Activated CD4-positive, alpha-beta T cell treated with anti-CD3 and anti-CD28 coated beads, Interleukin-2, amount 50 U/mL, for 48 hours (primary cell): ENCODE measurements at places on chromosomes 16 and 17.
A peak's percentile ranks its signal among the peaks of the same experiment; 100 is the strongest.

GRCh38 chr17:40922239-40922638 is 15.2 kb downstream of the KRT23 start:
- DNase-seq = no peak

GRCh38 chr16:22337045-22337444 is 37.4 kb downstream of the CDR2 start:
- no peak for DNase-seq

DNA sequence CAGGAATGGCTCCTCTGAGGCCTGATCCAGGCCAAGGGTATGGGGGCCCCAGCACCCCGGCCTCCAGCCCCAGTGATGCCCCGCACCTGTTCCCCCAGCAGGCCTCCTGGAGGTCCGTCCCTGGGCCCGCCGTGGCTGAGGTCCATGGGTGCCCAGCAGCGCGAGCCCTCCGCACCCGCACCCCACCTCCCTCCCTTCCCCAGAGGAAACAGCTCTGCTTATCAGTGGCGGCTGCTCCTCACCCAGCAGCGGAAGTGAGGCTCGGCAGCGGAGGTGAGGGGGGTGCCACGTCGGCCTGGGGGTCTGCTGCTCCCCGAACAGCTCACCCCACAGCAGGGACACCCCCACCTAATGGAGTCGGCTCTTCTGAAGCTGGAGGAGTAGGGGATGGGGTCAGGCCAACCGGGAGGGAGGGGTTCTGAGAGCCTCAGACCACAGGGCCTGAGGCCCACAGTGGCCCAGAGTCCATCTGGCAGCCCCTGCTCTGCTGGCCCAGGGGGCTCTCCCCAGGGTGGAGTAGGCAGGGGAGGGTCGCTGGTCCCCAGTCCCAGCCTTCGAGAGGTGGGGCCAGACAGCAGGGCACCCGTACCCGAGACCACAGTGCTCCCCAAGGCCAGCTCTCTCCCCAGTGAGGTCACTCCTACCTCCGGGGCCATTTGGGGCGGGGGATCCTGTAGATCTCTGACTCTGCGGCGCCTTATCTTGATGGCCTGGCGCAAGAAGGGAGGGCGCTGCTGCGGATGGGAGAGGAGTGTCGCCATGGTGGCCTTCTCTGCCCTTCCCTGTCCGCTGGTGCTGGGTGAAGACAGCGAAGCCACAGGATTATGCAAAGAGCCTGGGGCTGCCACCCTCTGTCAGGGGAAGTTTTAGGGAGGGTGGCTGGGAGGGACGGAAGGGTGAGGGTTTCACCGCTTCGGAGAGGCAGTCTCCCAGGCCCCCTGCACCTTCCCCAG is at the start of gene UNC13D:
Gene UNC13D, minus strand, starts transcription at position 828 of the 953 bp plus-strand sequence. Its CDS starts 67 bp downstream, at position 761.
- peak; percentile 64 for DNase-seq

GRCh38 chr16:70570967-70571570 is 47.5 kb downstream of the SF3B3 start:
- DNase-seq = no peak

DNA sequence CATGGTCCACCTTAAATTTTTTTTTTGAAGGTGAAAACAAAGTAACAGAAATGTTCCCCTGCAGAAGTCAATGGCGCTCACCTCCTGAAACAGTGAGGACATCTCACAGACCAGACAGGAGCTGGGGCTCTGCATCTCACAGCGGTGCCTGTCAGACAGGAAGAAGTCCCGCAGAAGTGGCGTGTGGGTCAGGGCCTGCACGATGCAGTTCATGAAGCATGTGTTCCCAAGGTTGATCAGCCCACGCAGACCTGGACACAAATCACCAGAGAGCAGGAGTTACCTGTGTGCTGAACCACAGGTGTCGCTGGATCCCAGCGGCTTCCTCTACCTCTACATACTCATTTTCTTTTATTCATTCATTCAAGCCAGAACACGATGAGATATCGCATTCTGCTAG is 24.9 kb downstream of the USP22 start:
- DNase-seq = no peak

- no peak for DNase-seq
These were observed 12.5 kb upstream of the NUDT16L1 start for GRCh38 chr16:4680673-4681470.

DNA sequence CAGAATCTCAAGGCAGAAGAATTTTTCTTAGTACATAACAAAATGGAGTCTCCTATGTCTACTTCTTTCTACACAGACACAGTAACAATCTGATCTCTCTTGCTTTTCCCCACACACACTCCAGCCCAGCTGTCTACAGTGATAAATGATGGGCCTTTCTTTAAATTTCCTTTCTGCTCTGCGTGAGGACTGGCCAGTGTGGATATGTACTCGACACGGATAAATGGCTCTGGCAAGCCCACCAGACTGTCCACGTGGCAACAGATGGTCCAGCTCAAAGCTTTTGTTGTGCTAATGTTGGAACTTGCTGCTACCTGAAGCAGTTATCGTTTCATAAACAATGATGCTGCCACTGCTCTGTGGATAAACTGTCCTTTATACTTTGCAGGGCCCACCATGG is 410.7 kb downstream of the TMEM114 start:
- DNase-seq = no peak

DNA sequence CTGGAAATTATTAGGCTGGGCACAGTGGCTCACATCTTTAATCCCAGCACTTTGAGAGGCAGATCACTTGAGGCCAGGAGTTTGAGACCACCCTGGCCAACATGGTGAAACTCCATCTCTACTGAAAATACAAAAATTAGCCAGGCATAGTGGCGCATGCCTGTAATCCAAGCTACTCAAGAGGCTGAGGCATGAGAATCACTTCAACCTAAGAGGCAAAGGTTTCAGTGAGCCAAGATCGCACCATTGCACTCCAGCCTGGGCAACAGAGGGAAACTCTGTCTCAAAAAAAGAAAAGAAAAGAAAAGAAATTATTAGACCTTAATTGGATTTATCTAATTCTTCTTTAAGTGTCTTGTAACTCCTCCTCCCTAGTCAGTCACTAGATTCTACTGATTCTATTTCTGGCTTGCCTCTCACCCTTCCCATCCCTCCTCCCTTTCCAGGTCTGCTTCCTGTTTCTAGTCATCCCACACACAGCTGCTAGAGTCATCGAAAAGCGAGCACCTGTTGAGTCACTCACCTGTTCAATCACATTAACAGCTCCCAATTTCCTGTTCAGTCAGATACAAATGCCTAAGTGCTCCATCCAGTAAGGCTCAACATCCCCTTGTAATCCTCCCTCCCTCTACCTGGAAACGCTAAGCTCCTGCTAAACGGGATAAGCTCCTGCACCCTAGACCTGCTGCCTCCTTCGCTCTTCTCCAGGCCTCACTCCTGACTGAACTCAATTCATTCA is 34.6 kb downstream of the ERN1 start:
- DNase-seq = no peak

DNA sequence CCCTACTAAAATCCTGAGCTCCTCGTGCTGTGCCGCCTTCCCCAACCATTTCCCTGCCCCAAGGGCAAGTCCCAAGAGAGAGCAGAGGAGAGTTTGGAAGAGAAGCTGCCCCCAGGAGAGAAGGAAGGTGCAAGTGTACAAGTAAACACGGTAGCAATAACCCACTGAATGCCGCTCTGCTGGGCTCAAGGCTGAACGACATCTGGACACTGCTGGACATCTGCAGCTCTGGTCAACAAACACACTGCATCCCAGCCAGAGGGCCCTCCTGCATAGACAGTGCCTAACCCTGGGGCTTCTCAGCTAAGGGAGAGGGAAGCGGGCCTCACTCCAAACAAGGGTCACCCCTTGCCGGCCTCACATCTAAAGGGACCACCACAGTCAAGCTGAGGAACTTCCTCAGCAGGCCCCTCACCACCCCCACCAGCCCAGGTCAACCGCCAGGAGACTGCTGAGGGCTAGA is 12.7 kb downstream of the JUP start:
- no peak for DNase-seq

DNA sequence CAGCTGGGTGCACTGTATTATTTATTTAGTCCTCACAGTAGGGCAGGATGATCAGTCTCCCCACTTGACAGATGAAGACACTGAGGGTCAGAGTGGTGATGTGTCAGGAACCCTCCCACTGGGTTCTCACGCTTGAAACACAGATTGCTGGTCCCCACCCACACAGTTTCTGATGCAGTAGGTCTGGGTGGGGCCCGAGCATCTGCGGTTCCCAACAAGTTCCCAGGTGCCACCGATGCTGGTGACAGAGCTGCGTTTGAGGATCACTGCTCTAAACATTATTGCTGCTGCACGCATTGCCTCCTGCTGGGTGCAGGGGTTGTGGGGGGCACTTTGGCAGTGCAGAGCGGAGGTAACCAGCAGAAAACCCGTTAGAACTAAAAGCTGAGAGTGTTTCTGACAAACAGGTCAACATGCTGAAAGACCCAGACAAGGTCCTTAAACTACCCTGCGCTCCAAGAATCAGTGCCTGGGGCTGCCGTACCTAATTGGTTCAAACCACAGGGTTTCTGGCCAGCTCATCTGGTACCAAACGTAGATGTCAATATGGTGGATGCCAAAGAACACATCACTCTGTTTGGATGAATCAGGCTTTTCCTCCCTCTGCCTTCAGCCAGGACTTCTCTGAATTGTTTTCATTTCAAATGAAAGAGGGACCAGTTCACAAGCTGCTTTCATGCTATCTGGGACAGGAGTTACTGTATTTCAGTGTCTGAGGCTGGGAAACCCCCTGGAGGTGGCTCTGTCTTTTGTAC is 76.0 kb downstream of the ABCC1 start:
- peak; percentile 65 for DNase-seq

- no peak for DNase-seq
These were observed 99.3 kb upstream of the FAM20A start for GRCh38 chr17:68700421-68700820.

GRCh38 chr16:53456625-53457024 is 22.4 kb downstream of the RBL2 start:
- no peak for DNase-seq

DNA sequence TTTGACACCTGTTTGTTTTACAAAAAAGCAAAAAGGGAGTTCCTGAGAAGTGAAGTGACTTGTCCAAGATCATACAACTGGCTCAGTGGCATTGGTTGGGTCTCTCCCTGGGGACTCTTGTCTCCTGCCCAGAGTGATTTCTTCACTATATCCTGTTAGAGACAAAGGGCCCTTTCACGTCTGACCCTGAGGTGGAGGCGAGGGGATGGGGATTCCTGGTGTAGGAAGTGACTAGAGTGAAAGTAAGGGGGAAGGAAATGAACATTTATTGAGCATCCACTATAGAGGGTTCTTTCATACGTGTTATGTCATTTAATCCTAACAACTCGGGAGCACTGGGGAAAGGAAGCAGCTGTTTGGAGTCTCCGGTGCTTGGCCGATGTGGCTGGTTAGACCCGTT is 9.0 kb downstream of the ITGB3 start:
- DNase-seq = no peak

DNA sequence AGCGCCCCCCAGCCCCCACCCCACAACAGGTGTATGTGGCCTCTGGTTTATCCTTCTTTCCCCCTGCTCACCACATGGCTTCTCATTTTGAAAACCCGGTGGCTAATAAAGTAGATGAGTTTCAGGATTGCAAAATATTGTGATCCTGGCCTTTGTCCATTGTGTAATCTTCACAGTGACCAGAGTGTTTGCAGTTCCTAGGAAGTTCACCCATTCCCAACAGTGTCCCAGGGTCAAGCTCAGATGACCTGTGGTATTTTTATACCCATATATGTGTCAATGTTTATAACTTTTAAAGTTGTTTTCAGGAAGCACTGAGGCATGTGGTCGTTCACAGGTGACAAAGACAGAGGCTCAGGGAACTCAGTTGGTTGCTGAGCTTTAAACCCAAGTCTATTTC is 721.9 kb downstream of the WWOX start:
- DNase-seq = no peak

- DNase-seq = no peak
These were observed 7.1 kb upstream of the SLC5A11 start for GRCh38 chr16:24838554-24839266.

DNA sequence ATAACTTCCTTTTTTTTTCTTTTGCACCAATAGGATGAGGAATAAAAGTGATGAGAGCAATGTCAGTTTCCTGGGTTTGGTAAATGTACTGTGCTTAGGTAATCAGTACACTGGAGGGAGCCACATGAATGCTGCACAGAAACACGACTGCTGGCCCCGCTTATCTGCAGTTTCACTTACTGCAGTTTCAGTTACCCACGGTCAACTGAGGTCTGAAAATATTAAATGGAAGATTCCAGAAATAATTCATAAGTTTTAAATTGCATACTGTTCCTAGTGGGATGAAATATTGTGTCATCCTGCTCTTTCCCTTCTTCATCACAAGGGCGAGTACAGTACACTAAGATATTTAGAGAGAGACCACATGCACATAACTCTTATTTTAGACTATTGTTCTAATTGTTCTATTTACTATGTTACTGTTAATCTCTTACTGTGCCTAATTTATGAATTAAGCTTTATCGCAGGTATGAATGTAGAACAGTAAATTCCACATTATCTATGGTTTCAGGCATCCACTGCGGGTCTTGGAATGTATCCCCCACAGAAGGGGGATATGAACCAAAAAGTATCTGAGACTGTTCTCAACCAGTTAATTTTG is 6.4 kb upstream of the LGALS3BP start:
- no peak for DNase-seq
